ENCODE measurements at places on chromosomes 1 and 21.

DNA sequence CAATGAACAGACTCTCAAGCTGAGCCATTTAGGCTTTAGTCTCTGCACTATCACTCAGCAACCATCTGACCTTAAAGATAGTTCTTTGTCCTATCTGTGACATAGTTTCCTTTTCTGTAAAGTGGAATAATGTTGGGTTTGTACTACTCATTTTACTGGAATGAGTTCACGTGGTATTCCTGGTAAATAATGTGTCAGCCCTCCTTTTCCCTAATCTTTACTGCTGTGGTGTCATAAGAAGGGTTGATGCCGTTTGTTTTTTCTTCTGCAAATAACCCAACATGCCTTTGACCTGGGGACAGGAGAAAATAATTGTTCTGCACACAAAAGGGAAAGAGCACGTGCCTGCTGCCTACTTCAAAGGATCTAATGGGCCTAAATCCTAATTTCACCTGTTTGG is 297.8 kb downstream of the BRINP3 start:
- no peak for DNase-seq

DNA sequence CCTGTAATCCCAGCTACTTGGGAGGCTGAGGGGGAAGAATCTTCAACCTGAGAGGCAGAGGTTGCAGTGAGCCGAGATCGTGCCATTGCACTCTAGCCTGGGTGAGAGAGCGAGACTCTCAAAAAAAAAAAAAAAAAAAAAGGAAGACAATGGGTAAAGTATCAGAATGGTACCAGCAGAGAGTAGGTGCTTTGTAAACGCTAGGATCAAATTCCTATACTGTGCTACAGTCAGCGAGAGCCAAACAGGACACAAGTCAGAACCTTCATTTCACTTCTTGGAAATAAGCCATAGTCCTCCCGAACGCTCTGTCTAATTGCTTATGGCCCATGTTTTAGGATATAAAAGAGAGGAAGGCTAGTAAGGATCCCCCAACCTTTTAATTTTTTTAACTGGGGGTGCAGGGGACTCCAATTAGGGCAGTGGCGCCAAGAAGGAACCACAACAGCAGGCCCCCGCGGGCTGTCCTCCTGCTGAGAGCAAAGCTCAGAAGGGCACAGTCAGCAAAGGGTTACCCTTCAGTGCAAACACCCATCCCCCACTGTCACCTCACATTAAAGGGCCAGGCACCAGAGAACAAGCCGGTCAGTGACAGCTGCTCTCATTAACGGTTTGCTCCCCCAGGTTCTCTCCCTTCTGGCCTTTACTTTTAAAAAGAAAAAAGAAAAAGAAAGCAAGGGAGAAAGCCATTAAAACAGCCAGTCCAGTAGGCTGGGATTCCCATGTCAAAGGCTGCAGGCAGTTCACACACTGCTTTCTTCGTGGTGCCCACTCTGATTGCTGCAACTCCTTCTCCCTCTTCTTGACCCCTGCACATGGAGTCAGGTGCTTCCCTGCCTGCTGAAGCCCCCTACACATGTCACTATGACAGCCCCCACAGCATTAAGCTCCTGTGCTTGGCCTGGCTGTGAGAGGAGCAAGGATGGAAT is 69.4 kb downstream of the PLPP3 start:
- no peak for DNase-seq

DNA sequence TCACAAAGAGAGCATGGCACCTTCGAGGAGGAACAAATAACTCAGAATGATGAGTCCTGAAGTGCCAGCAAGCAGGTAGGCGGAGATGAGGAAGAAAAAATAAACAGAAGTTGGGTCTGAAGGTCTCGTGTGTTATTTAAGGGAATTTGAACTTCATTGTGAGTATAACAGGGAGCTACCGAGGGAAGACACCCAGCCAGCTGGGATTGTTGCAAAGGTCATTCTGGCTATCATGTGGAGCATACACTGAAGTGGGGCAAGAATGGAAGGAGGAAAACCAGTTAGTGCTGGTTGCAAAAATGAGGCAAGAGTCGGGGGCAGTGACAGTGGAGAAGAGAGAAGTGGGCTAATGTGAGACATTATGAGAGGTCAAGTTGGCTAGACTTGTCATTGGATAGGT is 53.6 kb upstream of the RAP1A start:
- no peak for DNase-seq

- DNase-seq = no peak
Observed at GRCh38 chr21:41446586-41446985, 20.5 kb downstream of the MX1 start.

DNA sequence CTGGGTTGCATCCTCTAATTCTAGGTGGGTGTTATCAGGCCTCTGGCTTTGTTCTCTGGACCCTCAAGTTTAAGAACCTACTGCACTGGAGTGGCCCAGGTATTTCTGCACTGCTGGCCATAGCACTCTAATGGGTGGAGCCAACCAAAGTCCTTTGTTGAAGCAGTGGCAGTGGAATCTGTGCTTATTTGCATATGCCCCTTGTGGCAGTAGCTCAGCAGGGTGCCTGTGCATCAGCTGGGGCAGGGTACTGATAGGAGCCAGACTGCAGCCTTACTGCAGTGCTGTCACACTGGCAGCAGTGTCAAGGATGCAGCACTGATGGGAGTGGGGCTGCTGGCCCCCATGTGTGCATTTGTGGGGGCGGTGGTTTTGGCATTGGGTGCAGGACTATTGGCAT is 660.6 kb downstream of the LRRIQ3 start:
- DNase-seq = no peak

GRCh38 chr1:94004924-94005323 is 95.7 kb upstream of the GCLM start:
- no peak for DNase-seq

GRCh38 chr1:13700521-13701270 is 708 bp downstream of the PRDM2 start:
- DNase-seq = no peak

DNA sequence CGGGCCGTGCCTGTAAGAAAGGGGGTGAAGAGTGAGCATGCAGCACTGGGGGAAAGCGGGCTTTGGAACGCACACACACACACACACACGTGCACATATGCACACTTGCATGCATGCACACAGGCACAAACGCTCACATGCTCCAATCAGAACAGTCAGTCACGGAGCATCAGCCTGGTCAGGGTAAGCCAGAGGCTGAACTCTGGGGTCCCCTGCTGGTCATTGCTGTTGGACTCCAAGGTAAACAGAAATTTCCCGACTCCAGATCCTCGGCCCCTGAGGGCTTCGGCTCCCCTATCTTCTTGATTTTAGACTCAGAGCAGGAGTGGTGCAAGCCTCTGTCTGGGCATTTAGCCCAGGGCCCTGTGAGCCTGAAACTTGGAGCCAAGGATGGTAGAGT is 54.2 kb downstream of the SYT2 start:
- DNase-seq = no peak

- no peak for DNase-seq
Observed at GRCh38 chr1:17774452-17774851, 19.3 kb downstream of the ACTL8 start.

- no peak for DNase-seq
Observed at GRCh38 chr1:226029093-226029496, 30.0 kb upstream of the SDE2 start.

GRCh38 chr21:14548779-14549178 is 2.7 kb upstream of the SAMSN1 start:
- no peak for DNase-seq

DNA sequence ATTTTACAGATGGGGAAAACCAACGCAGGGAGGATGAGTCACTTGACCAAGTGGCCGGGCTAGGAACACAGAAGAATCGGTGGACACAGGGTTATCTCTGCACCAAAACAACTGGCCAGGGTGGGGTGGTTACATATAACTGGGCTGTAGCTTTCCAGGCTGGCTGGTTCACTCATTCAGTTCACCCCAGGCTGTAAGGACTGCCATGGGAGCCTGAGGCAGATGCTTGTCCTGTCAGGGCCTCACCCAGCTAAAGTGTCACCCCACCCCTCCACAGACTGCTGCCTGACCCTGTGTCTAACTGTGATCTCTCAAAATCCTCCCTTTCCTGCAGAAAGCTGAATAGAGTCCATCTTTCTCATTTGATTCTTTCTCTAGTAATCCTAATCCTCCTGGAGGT is 387.3 kb downstream of the RYR2 start:
- DNase-seq = no peak

DNA sequence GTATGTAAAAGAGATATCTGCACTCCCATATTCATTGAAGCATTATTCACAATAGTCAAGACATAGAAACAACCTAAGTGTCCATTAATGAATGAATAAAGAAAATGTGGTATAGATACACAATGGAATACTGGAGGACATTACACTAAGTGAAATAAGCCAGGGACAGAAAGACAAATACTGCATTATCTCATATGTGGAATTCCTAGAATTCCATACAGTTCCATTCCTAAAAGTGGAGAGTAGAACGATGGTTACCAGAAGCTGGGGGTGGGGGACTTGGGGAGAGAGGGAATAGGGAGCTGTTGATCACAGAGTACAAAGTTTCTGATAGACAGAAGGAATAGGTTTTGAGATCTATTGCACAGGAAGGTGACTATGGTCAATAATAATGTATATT is 7.4 kb downstream of the TMED5 start:
- DNase-seq = no peak

GRCh38 chr1:65001231-65001792 is 35.0 kb upstream of the JAK1 start:
- DNase-seq = no peak

- DNase-seq = no peak
Observed at GRCh38 chr1:53986458-53986857, 31.5 kb downstream of the LDLRAD1 start.

DNA sequence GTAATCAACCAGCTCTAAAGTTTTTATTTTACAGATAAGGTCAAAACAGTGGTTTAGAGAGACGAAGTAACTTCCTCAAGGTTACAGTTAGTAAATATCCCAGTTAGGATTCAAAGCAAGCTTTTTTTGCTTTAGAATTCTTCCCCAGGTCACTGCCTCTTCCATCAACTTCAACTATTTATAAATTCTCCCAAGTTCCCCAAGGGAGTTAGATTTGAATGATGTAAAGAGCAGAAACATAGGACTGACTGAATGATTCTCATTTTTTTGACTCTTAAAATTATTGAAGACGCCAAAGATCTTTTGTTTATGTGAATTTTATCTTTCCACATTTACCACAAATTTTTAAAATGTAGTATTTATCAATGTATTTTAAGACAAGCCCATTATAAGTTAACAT is 4.1 kb downstream of the POGZ start:
- DNase-seq = no peak

DNA sequence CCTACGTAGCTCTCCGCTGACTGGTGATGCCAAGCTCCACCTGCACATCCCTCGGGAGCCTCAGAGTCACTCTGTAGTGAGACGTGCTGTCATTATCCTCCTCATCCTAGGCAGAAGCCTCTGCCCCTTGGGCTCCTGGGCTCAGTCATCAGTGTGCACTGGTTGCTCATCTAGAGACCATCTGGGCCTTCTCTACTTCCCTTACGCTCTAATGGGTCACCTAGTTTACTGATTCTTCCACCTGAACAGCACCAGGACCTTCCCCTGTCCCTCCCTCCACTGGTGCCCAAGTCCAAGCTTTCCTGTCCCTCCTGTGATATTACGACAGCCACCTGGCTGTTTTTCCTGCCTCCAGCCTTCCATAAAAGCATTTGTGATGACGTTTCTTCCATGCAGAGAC is 136.1 kb upstream of the ERRFI1 start:
- no peak for DNase-seq

GRCh38 chr1:19113697-19114092 is 96.4 kb downstream of the UBR4 start:
- DNase-seq = no peak

DNA sequence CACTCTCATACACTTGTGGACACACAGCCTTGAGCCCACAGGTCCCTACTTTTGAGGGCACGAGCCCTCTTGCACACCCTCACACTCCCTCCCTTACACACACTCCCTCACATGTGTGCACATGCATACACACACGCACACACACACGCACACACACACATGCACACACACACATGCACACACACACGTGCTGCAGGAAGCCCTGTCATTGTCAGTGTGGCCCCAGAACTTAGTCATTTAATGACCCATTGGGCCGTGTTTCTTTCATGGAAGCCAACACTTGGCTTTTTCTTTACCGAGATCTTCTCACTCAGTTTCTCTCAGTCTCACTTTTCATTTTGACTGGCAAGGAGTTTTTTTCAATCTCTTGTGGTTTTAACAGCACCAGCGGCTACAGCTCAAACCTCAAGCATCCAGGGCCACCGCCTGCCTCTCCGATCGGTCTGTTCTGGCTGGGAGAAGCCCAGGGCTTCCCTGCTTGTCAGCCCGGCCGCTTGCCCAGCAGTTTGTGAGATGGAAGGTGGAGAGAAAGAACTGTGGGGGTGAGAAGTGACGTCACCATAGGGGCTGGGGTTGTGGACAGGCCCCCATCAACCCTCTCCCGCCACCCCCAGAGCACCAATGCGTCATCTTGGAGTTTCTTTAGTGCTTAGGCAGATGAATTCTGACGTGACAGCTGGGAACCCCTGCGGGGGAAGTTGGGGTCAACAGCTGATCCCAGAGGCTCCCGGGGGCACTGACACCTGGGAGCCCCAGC is 15.8 kb upstream of the TNFRSF8 start:
- DNase-seq = no peak

DNA sequence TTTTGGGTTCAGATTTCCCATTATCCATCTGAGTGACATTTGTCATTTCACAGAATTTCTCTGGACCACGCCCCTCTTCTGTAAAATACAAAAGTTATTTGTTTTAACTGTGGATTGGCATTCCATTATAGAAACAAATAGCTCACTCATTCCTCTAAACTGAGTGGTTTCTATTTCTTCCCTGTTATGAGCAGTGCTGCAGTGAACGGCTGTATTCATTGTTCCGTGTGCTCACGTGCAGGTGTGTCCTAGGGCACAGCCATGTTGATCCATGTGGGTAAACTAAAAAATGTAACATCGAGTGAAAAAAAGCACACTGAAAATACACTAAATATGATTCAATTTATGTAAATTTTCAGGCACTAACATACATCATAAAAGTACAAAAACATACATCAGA is 27.0 kb upstream of the IL12RB2 start:
- DNase-seq = no peak

DNA sequence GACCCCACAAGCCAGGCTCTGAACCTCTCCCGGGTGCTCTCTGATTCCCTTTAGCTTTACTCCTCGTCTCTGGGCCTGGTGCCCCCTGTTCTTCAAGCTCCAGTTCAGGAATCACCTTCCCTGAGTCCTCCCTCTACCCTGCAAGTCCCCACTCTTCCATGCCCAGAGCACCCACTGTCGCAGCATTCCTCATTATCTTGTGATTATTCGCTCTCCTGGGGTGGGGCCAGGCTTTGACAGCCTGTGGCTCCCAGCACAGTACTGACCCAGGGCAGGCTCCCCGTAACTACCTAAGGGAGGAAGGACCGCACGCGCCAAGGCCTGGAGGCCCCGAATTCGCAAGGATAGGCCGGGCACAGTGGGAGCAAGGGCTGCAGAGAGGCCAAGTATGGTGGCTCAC is 734 bp upstream of the C1orf210 start:
- DNase-seq = no peak

GRCh38 chr21:41425954-41426675 is at the start of gene MX1:
MX1 (plus strand) TSS chr21:41426239; CDS start chr21:41432071, 5,832 bp downstream.
- DNase-seq = no peak

Data from spinal cord (tissue), 10 donors.